ENCODE measurements at places on chromosomes 7 and 10.

- DNase-seq = no peak
Measured at GRCh38 chr7:67896721-67897120, 900.1 kb downstream of the TYW1 start.

GRCh38 chr7:81573128-81573527 lies 196.7 kb downstream of the HGF start:
- no peak for DNase-seq

DNA sequence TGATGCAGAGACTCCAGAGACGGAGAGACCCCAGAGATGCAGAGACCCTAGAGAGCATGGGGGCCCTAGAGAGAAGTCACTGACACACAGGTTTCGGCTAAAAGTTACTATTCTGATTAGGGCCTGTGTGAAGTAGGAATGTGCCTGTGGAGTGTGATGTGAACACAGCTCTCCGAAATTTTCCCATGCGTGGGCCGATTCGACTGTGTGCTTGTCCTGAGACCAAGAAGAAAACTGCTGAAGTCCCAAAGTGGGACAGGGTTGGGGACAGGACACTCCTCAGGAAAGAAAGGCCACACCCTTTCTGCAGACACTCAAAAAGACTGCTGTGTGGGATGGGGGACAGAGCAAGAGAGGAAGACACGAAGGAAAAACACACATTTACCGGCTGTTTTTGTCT lies 533.5 kb downstream of the PTPRN2 start:
- no peak for DNase-seq

DNA sequence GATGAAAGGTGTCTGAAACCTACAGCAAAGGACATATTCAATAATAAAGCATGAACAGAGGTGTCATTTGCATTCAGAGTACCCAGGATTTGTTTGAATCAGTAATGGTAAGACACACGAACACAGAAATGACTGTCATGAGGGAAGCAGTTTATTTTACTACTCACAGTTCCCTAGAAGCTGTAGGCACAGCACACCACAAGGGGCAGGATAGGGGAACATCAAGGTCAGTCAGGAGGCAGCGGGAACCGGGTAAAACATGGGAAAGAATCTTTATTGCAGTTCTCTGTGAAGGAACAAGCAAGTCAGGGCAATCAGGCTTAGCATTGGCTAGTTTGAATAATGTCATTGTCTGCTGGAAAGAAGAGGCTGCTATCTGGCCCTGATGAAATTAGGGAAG lies 70.2 kb upstream of the PDSS1 start:
- DNase-seq = peak; percentile 47

- DNase-seq = peak; percentile 7
Measured at GRCh38 chr7:15891151-15891881, 204.8 kb upstream of the MEOX2 start.

DNA sequence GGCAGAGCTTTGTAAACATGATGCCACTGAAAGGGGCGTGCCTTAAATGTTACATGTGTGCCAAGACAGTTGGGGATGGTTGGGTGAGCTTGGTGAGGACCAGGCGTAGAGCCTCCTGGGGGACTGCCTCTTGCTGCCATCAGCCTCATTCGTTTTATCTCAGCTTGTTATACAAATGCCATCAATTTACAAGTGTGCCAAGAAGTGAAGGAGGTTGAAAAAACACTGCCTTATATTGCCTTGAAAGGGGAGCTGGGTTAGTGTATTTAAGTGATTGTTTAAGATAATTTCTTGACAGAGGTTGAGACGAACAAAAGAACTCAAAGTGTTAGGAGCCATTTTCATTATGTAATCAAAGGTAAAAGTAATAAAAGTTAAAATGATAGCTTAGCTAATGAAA lies 354.7 kb downstream of the PHTF2 start:
- no peak for DNase-seq
